ENCODE measurements at places on chromosomes 6 and 20. TPM values are rescaled to one million over a fixed set of nuclear protein-coding genes. Genes with fewer than 3 reads are reported as not detected.

The DPPA5 gene
- not detected for polyA plus RNA-seq

DNA sequence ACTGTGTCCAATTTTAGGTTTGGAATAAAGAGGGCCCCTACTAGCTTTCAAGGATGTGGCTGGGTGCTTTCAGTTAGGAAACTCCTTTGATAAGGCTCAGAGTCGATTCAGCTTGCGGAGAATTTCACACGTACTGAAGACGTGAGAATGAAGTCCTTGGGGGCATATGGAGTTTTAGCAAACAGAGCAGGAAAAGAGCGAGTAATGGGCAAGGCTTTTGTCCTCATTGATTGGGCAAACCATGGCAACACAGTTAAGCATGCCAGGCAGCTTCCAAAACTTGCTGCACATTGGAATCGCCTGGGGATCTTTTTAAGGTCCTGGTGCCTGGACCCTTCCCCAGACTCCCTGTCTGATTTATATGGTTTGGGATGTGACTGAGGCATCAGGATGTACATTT, 29.2 kb downstream of the ISM1 start:
- no peaks in the 10 kb centered on the region for H3K4me1 ChIP-seq
- H3K27ac ChIP-seq: no peak overlapping the region
- H3K4me3 ChIP-seq: no peak overlapping the region
- H3K36me3 ChIP-seq: no peaks in the 10 kb centered on the region
- DNase-seq: no peak
- no peaks in the 10 kb centered on the region for H3K27me3 ChIP-seq

GRCh38 chr20:9492067-9492466, 22.3 kb upstream of the LAMP5 start:
- peaks cover 7% of the 10 kb centered on the region for H3K4me1 ChIP-seq
- H3K4me3 ChIP-seq: no peak overlapping the region
- no peaks in the 10 kb centered on the region for H3K36me3 ChIP-seq
- DNase-seq: no peak
- no peaks in the 10 kb centered on the region for H3K27me3 ChIP-seq
- peak overlapping the region; percentile 66 for H3K27ac ChIP-seq

DNA sequence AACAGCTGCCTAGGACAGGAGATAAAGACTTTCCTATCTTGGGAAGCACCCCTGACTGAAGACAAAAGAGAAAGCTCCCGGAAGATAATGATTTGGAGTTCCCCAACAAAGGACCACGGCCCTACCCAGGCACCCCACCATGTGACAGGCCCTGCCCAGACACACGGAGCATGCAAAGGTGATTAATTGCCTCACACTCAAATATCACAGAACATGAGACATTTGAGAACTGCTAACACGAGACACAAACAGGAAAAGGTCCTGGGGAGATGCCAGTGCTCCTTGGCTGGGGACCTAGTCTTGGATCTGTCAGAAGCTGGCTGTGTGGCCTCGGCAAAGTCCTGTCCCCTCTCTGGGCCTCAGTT, 82.5 kb upstream of the PTPN1 start:
- peak; percentile 65 for DNase-seq
- H3K36me3 ChIP-seq: no peaks in the 10 kb centered on the region
- peaks cover 15% of the 10 kb centered on the region for H3K4me1 ChIP-seq
- H3K27ac ChIP-seq: no peak overlapping the region
- no peaks in the 10 kb centered on the region for H3K27me3 ChIP-seq

- H3K36me3 ChIP-seq: no peaks in the 10 kb centered on the region
- DNase-seq: no peak
- no peak overlapping the region for H3K27ac ChIP-seq
- no peaks in the 10 kb centered on the region for H3K27me3 ChIP-seq
- H3K4me3 ChIP-seq: no peak overlapping the region
Measured at GRCh38 chr6:51868591-51869355, 218.6 kb downstream of the PKHD1 start.

The BTN1A1 gene
- not detected for polyA plus RNA-seq

The ABRACL gene
- polyA plus RNA-seq: 49.8 TPM

GRCh38 chr6:144749263-144749662, 464.1 kb downstream of the UTRN start:
- no peaks in the 10 kb centered on the region for H3K27me3 ChIP-seq
- H3K4me3 ChIP-seq: no peak overlapping the region
- H3K27ac ChIP-seq: no peak overlapping the region
- no peak for DNase-seq
- no peaks in the 10 kb centered on the region for H3K4me1 ChIP-seq

The OR12D3 gene
- polyA plus RNA-seq: not detected

The PKIB gene
- 4.4 TPM for polyA plus RNA-seq

DNA sequence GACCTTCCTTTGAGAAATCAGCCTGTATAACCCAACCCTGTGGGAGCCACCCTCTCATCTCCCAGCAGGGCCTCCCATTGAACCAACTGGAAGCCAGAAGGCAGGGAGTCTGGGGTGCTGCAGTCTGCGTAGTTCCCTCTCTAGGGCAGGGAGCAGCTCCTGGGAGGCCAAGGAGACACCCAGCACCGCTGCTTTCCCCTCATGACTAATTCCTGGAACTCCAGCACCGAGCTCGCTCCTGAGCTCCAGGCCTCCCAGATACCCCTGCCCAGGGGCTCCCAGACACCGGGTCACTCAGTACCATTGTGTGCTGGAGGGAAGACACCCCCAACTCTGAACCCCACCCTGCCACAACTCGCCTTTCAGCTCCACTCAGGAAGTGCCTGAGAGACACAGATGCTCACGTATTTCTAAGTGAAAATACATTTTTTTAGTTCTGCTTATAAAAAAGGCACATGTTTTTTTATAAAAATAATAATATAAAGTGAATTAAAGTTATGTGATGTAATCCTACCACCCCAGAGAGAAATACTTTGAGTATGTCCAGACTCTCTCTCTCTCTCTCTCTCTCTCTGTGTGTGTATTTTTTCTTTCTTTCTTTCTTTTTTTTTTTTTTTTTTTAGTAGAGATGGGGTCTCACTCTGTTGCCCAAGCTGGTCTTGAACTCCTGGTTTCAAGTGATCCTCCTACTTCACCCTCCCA, 17.5 kb downstream of the PIM1 start:
- H3K36me3 ChIP-seq: no peaks in the 10 kb centered on the region
- H3K4me3 ChIP-seq: no peak overlapping the region
- DNase-seq: no peak
- H3K27me3 ChIP-seq: no peaks in the 10 kb centered on the region
- no peaks in the 10 kb centered on the region for H3K4me1 ChIP-seq

The TRIM26 gene
- polyA plus RNA-seq: 26.0 TPM

GRCh38 chr20:4025679-4026078, 10.3 kb upstream of the RNF24 start:
- H3K4me1 ChIP-seq: peaks cover 4% of the 10 kb centered on the region
- no peak overlapping the region for H3K4me3 ChIP-seq
- peak overlapping the region; percentile 1 for H3K27ac ChIP-seq
- no peaks in the 10 kb centered on the region for H3K36me3 ChIP-seq
- no peaks in the 10 kb centered on the region for H3K27me3 ChIP-seq

- DNase-seq: peak; percentile 67
- no peak overlapping the region for H3K27ac ChIP-seq
- H3K4me3 ChIP-seq: no peak overlapping the region
- H3K36me3 ChIP-seq: no peaks in the 10 kb centered on the region
Measured at GRCh38 chr6:153032255-153032882, 29.9 kb upstream of the MTRF1L start.

GRCh38 chr20:3434232-3434631, 26.8 kb upstream of the DNAAF9 start:
- no peaks in the 10 kb centered on the region for H3K4me1 ChIP-seq
- no peak overlapping the region for H3K4me3 ChIP-seq
- no peaks in the 10 kb centered on the region for H3K27me3 ChIP-seq
- no peaks in the 10 kb centered on the region for H3K36me3 ChIP-seq
- DNase-seq: no peak

DNA sequence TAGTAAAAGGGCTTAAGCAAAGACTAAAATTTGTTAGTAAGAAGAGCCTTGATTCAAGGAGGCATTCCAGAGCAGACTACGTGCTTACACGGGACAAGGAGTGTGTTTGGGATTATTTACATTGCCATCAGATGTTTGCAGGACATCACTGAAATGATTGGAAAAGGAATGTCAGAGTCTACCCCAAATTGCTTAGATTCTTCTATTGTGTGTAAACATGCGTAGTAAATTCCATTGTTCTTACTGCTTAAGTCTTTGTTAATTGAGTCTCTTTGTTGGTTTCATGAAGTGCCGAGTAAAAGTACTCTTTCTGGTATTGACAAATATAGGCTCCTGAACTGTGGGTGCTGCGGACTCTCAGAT, 60.5 kb downstream of the CD83 start:
- no peaks in the 10 kb centered on the region for H3K36me3 ChIP-seq
- no peak overlapping the region for H3K4me3 ChIP-seq
- no peak overlapping the region for H3K27ac ChIP-seq
- H3K27me3 ChIP-seq: peaks cover 7% of the 10 kb centered on the region
- peak; percentile 52 for DNase-seq

The LY6G6D gene
- polyA plus RNA-seq: not detected

The RIPOR3 gene
- 2.0 TPM for polyA plus RNA-seq

DNA sequence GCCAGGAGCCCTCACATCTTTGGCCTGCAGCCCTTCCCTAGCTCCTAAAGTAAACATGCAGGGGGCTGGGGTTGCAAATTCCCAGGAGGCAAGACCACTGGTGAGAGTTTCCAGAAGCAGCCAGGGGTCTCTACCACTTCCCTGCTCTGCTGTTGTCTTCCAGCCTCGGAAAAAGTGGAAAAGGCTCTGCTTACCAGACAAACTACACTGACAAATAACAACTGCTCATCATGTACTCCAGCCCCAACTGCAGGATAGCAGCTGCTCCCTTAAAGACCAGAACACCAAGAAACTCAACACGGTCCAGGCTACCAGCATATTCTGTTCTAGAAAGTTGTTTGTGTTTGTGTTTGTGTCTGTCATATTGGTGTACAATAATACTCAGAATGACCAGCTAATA, 187.5 kb upstream of the MARCKS start:
- no peak overlapping the region for H3K4me3 ChIP-seq
- no peaks in the 10 kb centered on the region for H3K36me3 ChIP-seq
- peaks cover 10% of the 10 kb centered on the region for H3K4me1 ChIP-seq

The CCN2 gene
- polyA plus RNA-seq: 347 TPM

GRCh38 chr20:6882561-6883291, 115.2 kb downstream of the BMP2 start:
- H3K27me3 ChIP-seq: no peaks in the 10 kb centered on the region
- no peak overlapping the region for H3K4me3 ChIP-seq
- H3K27ac ChIP-seq: no peak overlapping the region
- no peaks in the 10 kb centered on the region for H3K36me3 ChIP-seq

The NUDT3 gene
- polyA plus RNA-seq: 23.4 TPM

The HRH3 gene
- not detected for polyA plus RNA-seq
